AG08396 (cell line): ENCODE measurements at places on chromosomes 4 and X.

- DNase-seq: no peak
Observed at GRCh38 chr4:14167876-14168510, 540.5 kb upstream of the BOD1L1 start.

DNA sequence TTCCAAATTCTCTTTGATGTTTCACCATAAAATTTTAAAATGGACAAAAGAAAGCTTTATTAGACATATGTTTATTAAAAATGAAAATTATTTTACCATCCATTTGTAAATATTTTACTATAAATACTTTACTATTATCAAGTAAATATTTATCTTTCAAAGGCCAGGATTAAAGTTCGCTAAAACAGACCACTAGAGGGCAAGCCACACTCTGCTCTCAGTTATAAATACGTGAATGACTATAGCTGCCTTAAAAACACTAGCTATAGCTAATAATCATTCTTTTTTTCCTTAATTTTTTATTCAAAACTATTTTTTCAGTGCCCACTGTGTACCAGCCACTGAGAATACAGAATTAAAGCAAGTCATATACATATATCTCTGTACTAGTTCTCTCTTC lies 38.6 kb downstream of the UNC5C start:
- no peak for DNase-seq

GRCh38 chrX:116284400-116284799 lies 113.9 kb downstream of the AGTR2 start:
- DNase-seq: no peak

DNA sequence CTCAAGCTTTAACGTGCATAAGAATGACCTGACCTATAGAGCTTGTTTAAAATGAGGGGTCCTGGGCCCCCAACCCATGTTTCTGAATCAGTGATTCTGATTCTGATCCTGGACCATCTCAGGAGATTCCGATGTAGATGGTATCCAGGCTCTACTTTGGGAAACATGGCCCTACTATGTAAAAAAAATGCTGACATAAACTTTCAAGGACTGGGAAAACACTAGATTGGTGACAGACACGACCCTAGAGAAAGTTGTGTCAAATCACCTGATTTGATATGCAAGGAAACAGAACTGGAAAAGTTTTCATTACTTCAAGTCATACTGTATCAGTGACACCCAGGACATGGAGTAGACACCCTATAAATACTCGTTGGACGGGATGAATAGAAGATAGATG lies 328.5 kb downstream of the HNRNPD start:
- DNase-seq: no peak

- DNase-seq: no peak
Observed at GRCh38 chrX:148492057-148492456, 8.4 kb upstream of the AFF2 start.
